ENCODE measurements at places on chromosomes 6 and 20.

- no peak for DNase-seq
Measured at GRCh38 chr20:51802170-51802751, at the start of gene SALL4. SALL4 (minus strand) TSS chr20:51802521; CDS start chr20:51802408, 113 bp downstream.

DNA sequence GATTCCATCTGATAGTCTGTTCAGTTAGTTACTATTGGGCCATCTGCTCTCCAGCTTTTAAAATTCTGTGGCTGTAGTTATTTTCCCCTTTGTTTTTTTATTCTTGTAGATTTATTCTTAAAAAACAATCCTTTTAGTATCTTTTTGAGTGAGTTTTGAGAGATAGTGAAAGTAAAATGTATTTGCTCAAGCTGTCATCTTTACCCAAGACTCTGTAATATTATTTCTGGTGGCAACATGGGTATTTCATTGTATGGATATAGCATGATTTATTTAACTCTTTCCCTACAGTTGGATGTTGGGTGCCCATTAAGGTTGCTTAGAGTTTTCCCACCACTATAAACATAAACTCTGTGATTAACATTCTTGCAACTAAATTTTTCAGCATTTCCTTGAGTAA lies 24.6 kb downstream of the STK4 start:
- DNase-seq = no peak

GRCh38 chr6:36320475-36320874 lies 16.2 kb downstream of the BNIP5 start:
- no peak for DNase-seq

DNA sequence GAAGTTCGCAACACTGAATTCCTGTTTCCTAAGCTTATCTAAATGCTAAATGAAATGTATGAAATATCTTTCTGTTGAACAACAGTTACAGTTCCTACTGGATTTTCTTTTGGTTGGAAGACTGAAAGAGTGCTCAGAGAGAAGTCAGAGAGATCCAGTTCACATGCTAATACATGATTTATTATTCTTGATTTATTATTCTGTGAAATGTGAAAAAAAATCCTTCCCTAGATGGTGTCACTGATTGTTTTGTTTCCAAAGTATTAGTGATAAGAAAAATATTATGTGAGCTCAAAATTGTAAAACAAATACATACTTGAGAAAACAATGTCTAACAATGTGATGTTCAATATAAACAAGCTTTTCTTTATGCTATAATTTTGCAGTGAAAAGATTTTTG lies 42.1 kb downstream of the ADGRG6 start:
- DNase-seq = no peak

DNA sequence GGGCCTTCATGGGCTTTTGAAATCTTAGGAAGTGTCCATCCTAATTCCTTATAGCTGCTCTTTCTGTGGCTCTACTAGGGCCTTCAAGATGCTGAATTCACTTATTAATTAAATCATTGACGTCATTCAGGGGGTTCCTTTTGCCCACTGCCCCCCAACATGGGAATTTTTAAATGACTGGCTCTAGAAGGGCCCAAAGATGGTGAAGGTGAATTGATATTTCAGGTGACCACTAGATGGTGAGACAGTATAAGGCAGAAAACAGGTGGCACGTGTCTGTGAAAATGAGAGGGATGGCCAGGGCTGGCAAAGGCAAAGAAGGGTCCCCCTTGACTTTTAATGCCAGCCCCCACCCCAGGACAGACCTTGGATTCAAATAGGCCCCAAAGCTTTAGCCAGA lies 11.8 kb downstream of the GNAS start:
- DNase-seq = no peak

DNA sequence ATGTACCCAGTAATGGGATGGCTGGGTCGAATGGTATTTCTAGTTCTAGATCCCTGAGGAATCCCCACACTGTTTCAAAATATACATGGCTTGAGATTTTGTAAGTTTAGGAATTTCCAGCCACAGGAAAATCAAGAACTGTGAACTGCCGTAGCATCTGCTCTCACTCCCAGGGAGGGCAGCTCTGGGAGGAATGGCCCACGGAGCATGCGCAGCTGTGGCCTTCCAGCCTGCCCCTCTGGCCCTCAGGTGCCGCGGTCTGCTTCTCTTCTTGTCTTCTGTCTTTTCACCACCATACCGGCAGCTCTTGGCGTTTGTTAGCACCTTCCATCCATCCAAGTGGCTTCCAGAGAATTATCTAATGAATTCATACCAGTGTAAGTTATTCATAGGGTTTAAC lies 19.9 kb upstream of the EXOC2 start:
- DNase-seq = no peak

- DNase-seq = no peak
Measured at GRCh38 chr20:22471156-22471836, 113.1 kb downstream of the FOXA2 start.

- DNase-seq = no peak
Measured at GRCh38 chr6:72825315-72825911, 203.5 kb downstream of the KCNQ5 start.

- no peak for DNase-seq
Measured at GRCh38 chr20:51341581-51341980, 200.9 kb downstream of the NFATC2 start.

- DNase-seq = no peak
Measured at GRCh38 chr6:154488248-154488593, 22.3 kb downstream of the CNKSR3 start.

DNA sequence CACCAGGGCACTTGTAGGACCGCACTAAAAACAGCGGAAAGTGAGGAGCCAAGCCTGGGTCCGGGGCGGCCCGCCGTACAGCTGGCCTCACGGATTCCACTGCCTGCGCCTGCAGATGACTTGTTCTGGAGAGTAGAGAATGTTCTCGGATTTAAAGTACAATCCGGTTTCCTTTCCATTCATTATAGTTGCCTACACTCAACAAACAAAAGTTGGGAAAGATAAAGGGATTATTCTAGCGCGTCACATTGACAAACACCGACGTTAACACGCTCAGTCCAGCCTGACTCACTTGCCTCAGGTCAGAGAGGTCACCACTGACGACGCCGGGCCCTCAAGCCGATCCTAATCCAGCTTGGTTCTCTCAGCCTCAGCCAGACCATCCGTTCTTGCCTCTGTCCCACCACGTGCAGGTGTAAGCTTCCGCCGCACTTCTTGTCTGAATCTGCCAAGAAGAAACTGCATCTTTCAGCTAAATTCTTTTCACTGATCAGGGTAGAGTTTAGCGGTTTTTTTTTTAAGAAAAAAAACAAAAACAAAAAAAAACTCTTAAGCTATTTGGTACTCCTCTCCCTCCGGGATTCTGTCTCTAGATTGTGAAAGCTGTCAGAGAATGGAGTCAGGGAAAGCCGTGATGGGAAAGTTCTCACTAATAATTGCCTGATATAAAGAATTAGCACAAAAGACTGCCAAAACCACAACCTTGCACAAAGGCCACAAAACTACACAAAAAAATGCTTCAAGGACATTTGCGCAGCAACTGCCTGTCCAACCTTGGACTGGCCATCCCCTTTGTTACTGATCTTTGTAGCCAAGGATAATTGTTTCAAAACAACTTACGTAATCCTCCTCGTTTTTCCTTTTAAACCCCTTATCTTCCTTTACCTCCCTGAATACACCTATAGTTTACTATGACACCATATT lies 1.1 kb upstream of the PHF10 start:
- no peak for DNase-seq

- no peak for DNase-seq
Measured at GRCh38 chr6:137494988-137495702, 951 bp upstream of the OLIG3 start.

GRCh38 chr6:31575335-31575901 lies at the start of gene TNF:
TNF (plus strand) TSS chr6:31575565; CDS start chr6:31575742, 177 bp downstream.
- DNase-seq = no peak

DNA sequence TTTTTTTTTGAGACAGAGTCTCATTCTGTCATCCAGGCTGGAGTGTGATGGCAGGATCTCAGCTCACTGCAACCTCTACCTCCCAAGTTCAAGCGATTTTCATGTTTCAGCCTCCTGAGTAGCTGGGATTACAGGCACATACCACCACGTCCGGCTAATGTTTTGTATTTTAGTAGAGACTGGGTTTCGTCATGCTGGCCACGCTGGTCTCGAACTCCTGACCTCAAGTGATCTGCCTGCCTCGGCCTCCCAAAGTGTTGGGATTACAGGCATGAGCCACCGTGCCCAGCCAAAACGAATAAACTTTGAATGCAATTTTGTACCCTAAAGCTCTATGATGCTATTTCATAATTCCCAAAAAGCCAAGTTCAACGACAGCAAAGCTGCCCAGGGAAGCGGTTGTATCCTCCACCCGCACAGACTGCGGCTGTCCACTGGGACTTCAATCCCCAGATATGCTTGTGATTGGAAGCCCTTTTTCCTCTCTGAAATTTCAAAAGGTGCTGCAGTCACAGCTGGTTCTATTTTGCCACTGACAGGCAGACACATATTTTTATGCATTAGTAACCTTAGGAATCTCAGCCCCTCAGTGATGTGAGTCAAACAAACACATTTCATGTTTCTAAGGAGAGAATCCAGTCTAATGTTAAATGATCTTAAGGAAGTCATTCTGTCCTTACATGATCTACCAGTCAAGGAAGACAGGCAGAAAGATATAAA lies 8.7 kb upstream of the RAMACL start:
- no peak for DNase-seq

GRCh38 chr6:156279261-156279969 lies 497.8 kb upstream of the ARID1B start:
- no peak for DNase-seq

DNA sequence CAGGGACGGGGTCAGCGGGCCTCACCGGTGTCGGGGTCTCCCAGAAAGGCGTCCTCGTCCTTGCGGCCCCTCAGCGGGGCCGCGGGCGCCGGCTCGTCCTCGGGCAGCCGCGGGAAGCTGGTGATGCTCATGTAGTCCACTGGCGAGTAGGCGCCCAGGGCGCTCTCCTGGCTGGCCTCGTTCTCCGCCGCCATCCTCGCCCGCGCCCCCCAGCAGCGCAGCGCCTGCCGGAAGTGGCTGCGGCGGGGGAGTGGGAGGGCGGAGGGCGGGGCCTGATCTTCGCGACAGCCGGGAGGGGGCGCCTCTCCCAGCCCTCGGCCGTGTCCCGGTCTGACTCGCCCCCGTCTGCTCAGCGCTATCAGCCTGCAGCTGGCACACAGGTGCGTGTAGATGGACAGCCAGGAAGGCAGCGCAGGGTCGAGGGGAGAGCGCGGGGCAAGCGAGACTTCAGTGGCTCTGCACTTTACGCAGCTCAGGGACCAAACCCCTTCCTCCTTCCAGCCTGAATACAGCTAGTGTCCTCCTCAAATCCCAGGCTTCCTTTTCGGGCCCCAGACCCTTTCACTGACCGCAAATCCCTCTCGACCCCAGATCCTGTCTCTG lies at the start of gene GGT7:
GGT7 (minus strand) TSS at position 235 of the 603 bp plus-strand sequence; CDS start at position 194, 41 bp downstream.
- DNase-seq = peak; percentile 78

GRCh38 chr6:137894779-137895385 lies 27.8 kb downstream of the TNFAIP3 start:
- DNase-seq = no peak

DNA sequence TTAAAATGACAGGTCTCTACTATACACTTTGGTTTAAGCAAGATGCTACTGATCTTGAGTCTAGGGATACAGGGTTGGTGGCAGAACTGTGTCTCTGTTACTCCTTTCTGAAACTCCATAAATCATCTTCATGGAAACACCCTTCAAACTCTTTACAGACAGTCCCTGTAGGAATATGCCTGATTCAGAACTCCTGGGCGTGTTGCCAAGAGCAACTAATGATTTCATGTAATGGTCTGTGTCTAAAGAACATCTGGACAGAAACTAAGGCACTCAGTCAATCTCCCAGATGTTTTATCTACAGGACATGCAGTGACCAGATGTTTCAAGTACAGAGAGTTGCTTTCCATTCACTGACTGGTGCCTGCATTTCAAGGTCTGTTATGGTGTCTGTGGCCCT lies 464.4 kb upstream of the CHD6 start:
- DNase-seq = no peak

GRCh38 chr20:37185686-37186085 lies 6.3 kb upstream of the MROH8 start:
- no peak for DNase-seq

DNA sequence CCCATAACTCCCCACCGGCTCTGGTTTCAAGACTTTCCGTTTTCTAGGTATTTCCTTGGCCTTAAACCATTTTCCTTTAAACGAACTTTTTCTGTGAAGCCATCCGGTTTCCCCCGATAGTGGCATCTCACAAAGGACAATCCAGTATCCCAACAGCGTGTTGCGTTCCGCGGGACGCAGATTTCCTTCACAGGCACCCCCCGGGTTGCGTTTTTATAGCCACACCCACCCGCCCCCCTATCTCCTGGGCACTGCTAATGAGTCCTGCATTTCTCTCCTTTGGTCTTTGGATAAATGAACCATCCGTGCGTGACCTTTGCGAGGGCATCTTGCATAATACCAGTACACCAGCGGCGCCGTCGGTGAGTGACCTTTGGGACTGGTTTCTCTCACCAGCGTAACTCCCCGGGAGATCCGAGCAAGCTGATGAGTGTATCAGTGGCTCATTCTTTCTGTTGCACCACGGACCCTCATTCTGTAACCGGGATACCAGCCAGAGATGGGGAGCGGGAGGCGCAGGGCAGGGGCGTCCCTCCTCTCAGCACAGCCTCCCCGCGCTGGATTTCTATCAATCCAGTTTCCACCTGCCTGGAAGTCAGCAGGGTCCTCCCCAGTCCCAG lies 586 bp upstream of the NQO2 start:
- DNase-seq = no peak

DNA sequence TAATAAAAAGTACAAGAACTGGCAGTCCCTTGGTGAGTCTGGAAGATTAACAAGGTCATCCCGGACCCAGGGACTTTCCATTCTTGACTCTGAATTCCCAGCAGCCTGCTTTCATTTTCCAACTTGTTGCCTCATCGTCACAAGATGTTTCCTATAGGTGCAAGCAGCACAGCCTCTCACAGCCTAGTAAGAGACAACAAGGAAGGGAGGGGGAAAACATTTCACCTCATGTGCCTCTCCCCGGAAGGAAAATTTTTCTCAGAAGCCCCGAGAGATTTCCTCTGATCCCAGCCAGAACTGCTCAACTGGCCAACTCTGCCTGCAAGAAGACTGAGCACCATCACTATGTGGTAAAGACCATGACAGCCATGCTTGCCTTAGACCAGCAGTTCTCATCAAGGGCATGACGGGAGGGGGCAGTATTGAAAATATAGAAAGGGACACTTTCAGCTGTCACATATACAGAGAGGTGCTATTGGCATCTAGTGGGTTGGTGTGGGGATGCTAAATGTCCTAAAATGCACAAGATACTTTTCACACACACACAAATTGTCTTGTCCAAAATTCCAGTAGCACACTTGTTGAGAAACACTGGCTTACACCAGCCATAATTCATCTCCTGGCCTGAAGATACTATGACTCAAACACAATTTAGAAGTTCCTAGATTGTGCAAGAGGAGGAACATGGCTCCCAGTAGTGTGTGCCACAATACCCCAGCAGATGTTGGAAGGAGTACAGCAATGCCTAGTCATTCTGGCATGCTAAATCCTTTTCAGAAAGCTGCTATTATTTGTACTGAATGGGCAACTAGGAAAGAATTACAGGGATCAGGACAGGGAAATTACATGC lies 10.8 kb upstream of the WTAP start:
- no peak for DNase-seq

DNA sequence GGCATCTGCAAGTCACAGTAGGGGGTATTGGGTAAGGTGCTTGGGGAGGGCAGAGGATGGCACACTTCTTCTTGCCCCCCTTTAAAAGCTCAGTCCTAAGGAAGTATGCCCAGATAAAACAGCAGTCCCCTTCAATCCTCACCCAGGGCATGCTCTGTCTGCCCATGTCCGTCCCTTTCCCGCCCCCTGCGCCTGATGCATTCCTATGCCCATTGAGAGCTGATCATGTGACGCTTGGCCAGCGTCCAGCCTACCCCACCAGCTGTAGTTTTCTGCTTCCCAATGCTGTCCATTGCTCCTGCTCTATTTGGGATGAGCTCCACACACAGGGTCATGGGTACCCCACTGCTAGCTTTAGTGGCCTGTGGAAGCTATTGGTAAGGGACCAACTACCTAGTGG lies 8.3 kb downstream of the SIGLEC1 start:
- DNase-seq = no peak
